ENCODE measurements at places on chromosomes 12 and 14.
A peak's percentile ranks its signal among the peaks of the same experiment; 100 is the strongest.

- no peak for DNase-seq
Measured at GRCh38 chr12:28883406-28883997, 265.6 kb upstream of the FAR2 start.

DNA sequence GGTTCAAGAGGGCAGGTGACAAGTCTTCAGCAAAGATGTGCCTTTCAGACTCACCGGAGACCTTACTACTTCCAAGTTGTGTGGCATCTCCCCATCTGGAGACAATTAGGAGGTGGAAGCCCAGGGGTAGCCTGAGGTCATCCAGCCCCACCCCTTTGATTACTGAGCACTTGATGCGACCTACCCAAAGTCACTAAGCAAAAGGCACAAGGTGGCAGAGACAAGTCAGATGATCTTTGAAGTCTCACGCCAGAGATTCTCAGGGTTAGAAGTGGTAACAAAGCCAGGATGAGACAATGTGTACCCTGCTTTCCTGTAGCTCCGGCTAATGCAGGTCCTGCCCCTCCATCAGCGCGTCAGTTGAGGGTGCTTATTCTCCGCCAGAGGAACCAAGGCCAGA, 1.4 kb upstream of the FOXN3 start:
- no peak for DNase-seq

DNA sequence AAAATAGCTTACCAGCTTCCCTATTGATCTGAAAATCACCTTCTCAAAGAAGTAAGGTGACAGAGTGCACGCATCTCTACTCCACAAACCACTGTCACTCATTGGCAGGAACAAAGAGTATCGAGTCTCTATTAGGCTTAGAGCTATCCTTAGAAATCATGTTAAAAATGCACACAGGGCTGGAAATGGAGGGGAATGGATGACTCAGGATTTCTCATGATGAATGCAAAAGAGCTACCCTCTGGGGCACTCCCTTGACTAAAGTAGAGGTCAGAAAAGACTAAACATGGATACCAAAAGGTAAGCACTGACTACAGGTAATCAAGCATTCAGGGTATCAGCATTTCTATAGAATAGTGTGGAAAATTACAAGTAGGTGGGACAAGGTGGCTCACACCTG, 96.1 kb upstream of the ANO4 start:
- DNase-seq, result no peak

GRCh38 chr12:88691811-88692210, 111.5 kb upstream of the KITLG start:
- no peak for DNase-seq

GRCh38 chr12:2288001-2288400, 235.2 kb downstream of the CACNA1C start:
- DNase-seq, result no peak

- no peak for DNase-seq
Measured at GRCh38 chr12:643475-644302, 19.6 kb downstream of the NINJ2 start.

GRCh38 chr12:130929363-130929762, 24.3 kb upstream of the ADGRD1 start:
- no peak for DNase-seq

- no peak for DNase-seq
Measured at GRCh38 chr12:45708363-45708762, 21.1 kb upstream of the ARID2 start.

GRCh38 chr12:119180380-119181040, 1.8 kb downstream of the HSPB8 start:
- no peak for DNase-seq

- DNase-seq, result no peak
Measured at GRCh38 chr12:9112076-9112853, 3.5 kb downstream of the A2M start.

- DNase-seq, result no peak
Measured at GRCh38 chr12:5718680-5719079, 226.4 kb downstream of the ANO2 start.

DNA sequence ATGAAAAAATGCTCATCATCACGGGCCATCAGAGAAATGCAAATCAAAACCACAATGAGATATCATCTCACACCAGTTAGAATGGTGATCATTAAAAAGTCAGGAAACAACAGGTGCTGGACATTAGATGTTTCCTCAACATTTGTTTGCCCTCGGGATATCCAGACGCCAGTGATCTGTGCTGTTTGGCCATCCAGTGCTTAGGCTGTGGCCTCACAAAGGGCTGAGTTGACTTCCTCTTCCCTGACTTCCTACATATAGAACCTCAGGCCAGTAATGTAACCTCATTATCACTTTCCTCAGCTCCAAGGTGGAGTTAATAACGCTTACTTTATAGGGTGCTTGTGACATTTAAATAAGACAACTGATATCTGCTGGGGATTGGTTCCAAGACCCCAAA, 51.8 kb downstream of the SLC15A5 start:
- no peak for DNase-seq

- no peak for DNase-seq
Measured at GRCh38 chr12:122584177-122584863, 57.3 kb downstream of the KNTC1 start.

GRCh38 chr12:87812030-87812429, 217.2 kb downstream of the C12orf50 start:
- DNase-seq, result no peak

- DNase-seq, result no peak
Measured at GRCh38 chr14:101587441-101587911, 26.2 kb downstream of the DIO3 start.

DNA sequence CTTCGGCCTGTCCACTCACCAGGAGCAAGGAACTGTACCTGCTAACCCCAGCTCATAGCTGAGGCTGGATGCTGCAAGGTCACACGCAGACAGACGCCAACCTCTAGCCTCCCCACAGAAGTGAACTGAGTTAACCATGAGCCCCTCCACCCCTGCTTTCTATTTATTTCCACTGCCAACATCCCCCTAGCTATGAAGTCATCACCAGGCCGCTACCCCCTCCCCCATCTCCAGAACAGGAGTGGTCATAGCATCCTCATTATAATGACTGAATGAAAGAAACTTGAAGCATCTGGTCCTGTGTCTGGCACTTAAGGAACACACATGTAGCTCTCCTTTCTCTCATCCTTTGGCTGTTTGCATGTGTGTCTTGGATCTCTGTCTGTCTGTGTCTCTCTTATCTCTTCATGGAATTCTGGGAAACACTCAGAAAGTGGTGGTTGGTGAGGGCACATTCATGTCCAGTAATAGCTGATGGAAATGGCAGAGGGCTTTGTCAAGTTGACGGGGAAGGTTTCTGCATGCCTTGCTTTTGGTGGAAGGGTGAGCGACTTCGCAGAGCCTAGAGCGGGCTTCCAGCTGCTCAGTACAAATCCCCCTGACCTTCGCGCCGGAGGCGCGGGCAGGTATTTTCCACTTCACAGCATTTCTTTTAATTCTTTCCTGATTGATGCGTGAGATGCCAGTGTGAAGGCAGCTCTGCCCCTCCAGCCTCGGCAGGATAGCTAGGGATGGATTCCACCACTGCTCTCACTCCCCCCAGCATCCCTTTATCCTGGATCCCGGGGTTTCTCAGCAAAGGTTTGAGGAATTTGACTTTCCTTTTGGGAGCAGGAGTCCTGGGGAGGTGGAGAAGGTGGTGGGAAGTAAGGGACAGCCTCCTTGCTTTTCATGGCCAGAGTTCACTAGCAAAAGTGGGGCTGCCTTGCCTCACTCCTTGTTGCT, 198.2 kb downstream of the CHST11 start:
- no peak for DNase-seq

- no peak for DNase-seq
Measured at GRCh38 chr12:64937452-64937851, 113.0 kb downstream of the TBC1D30 start.

GRCh38 chr12:47039756-47040155, 39.7 kb upstream of the PCED1B start:
- DNase-seq, result no peak

DNA sequence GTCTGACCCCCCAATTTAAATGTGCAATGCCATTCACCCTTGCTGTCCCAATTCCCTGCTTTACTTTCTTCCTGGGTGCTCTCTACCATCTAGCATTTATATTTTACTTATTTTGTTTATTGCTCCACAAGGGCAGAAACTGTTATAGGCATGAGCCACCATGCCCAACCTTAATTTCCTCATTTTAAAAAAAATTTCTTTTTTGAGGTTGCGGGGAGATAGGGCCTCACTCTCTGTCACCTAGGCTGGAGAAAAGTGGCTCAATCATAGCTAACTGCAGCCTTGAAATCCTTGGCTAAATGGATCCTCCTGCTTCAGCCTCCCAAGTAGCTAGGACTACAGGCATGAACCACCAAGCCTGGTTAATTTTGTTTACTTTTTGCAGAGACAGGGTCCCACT, 13.0 kb downstream of the HPD start:
- no peak for DNase-seq

DNA sequence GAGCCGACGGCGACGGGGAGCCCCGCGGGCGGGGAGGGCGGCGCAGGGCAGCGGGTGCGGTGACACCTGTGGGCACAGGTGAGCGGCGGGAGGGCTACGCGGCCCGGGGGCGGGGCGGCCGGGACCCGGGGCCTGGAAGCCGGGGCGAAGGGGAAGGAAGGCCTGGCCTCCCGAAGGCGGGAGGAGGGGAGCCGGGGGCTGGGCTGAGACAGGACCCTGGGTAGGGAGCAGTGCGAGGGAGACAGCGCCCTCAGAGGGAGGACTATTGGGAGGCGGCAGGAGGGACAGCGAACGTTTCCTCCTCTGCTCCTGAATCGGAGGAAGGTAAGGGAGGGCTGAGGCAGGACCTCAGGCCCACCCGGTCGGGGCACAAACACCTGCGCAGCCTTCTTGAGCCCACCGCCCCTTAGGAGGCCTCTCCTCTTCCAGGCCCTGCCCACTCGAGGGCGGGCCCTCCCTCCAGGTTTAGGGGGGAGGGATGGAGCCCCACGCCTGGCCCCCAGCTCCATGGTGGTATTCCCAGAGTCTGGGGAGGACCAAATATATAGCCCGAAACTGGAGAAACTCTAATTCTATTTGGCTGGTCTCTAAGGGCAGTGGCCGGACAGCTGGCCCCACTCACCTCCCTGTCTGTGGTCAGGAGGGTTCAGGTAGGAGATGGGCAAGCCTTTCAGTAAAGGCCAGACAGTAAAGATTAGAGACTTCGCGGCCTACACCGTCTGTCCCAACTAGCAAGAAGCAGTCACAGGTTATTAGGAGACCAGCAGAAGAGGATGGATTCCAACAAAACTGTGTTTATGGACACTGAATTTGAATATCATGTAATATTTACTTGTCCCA, 509 bp downstream of the PLEKHG6 start:
- DNase-seq, result no peak

GRCh38 chr14:82710267-82710841, 1176.7 kb upstream of the SEL1L start:
- peak; percentile 61 for DNase-seq

GRCh38 chr12:123659996-123660727, 10.8 kb upstream of the TCTN2 start:
- DNase-seq, result no peak

DNA sequence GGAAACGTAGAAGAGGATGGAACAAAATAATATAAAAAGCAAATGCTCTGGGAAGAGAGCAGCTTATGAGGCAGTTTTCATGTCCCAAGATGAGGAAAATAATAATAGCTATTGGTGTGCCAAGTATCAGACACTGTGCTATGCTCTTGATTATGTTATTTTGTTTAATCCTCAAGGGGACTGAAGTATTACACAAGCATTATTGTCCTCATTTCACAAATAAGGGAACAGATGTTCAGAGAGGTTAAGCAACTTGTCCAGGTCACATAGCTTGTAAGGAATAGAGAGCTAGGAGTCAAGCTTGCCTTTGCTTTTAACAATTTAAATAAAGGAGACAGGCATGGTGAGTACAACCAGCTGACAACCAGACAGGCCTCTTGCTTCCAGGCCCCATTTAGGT, 26.9 kb upstream of the LTBP2 start:
- DNase-seq, result no peak

DNA sequence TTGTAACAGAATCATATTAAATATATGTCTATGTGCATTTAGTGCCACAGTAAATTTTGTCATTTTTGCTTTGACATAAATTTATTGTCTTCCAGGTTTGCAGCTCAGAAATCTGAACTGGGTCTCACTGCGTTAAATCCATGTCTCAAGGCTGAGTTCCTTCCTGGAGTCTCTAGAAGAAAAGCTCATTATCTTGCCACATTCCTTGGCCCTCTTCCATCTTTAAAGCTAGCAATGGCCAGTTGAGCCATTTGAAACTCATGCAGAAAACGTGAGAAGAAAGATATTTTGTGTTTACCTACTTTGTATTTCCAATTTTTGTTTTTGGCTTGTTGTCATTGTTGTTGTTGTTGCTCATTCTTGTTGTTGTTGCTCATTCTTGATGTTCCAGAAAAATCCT, 10.7 kb downstream of the PRH1 start:
- DNase-seq, result no peak

DNA sequence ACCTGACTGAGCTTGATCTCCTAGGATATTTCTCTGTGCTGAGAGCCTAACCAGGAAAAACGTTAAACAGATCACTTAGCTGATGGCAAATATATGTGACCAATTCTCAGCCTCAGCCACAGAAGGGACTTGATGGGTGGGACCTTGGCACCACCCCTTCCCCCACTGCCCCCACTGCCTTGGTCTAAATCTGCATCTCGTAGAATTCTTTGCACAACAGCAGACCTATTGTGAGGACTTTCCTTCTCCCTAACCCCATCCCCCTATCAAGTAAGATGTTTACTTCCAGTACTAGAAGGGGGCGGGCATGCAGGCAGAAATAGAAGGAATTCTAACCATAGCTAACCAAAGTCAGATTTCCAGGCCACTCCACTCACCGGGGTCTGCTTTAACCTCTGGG, 313.2 kb downstream of the PCNX1 start:
- DNase-seq, result no peak

DNA sequence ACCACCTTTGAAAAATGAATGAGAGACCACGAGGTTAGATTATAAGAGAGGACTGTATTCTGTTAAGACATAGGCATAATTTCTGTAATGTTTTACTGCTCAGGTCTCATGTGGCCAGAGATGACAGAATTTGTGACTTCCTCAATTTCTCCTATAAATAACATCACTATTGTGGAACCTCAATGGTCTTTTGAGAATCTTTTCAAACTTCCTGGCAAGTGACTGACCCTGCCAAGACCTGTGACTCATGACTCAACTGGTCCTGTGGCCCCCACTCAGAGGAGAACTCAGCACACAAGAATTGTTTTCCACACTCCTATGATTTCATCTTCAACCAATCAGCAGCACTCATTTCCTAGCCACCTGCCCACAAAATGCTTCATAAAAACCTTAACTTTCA, 508.2 kb upstream of the ATP2B1 start:
- peak; percentile 29 for DNase-seq

DNA sequence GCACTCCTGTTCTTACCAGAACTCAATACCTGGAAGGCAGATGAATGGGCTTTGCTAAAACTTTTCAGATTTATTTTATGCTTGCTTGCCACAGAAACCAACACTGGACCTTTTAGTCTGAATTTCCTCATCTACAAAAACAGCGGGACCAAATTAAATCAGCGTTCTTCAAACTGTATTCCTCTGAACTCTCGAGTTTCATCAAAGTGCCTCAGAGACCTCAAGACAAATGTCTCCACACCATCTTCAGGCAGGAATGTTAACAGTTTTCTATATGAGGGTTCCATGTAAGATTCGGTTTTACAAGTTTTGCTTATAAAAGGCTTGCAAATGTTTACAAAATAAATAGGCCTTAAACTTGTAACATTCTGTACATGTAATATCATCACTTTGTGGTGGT, 74.6 kb downstream of the MED13L start:
- no peak for DNase-seq

GRCh38 chr12:116537101-116537904, 21.9 kb upstream of the MAP1LC3B2 start:
- DNase-seq, result no peak

- no peak for DNase-seq
Measured at GRCh38 chr12:106195621-106196027, 52.2 kb downstream of the CKAP4 start.

GRCh38 chr14:22099942-22100763, 426.5 kb upstream of the OR4E1 start:
- peak; percentile 87 for DNase-seq
